Activated CD8-positive, alpha-beta memory T cell treated with anti-CD3 and anti-CD28 coated beads for 48 hours (primary cell): ENCODE measurements at places on chromosomes 4 and X.

DNA sequence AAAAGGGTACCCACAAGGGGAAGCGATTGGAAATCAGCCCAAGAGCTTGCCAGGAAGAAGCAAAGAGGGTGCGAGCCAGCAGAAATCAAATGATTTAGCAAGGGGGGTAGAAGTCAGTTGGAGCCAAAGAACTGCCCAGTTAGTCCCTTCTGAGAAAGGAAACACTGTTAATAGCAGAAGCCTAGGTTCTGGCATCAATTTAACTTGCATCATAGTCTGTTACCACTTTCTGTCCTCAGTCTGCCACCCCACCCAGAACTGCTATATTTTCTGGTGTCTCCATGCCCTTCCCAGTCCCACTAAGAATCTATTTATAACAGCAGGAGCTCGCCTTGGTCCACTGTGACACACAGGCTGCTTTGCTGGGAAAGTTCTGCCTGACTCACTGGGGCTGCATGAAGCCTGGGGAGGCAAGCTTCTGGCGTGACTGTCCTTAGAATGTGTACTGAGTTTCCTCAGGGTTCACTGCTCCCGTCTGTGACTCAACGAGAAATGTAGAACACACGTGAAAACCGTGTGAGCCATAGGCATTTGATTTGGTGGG lies 157.8 kb upstream of the TTC29 start:
- DNase-seq, result no peak

- no peak for DNase-seq
Observed at GRCh38 chr4:6017800-6018199, 431 bp downstream of the C4orf50 start.

- no peak for DNase-seq
Observed at GRCh38 chrX:104697294-104697693, 131.3 kb downstream of the IL1RAPL2 start.

DNA sequence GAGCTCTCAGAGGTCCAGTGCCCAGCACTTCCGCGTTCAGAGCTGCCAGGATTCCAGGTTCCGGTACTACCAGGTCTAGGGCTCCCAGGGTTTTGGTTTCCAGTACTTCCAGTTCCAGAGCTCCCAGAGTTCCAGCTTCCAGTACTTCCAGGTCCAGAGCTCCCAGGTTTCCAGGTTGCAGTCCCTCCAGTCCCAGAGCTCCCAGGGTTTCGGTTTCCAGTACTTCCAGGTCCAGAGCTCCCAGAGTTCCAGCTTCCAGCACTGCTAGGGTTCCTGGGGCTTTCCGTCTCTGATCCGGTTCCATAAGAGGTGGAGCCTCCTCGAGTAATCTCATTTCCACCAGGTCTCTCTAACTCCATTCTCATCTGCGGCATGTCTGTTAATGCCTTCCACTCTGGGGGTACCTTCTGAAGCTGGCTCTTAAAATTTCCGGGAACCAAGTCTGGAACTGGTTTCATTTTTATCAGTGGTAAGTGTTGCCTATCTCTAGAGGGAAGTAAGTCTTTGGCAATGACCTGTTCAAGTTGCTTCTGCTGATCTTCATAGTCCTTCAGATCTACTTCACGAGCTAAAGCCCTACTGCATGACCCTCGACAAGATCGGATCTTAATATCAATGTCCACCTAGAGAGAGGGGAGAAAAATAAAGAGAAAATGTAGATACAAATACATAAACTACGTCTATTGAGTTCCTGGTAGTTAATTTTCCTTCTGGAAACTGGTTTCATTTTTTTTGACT lies 4.1 kb downstream of the FGA start:
- DNase-seq, result no peak

- no peak for DNase-seq
Observed at GRCh38 chr4:61356696-61357095, 156.6 kb downstream of the ADGRL3 start.

- no peak for DNase-seq
Observed at GRCh38 chr4:7126981-7127380, 59.1 kb upstream of the GRPEL1 start.

DNA sequence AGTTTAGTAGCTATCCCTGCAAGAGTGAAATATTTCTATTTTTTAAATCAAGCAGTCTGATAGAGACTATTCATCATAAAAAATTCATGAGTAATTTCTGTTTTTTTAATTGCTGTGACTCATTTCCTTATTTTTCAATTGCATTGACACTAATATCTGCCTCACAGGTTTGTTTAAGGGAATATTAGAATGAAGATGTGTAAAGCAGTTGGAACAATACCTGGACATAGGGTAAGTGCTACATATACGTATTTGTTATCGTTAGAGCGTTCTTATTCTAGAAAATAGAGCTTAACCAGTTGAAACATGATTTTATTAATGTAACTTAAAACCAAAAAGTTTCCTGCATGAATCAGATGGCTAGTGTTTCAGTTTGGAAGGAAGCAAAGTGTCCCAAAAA lies 2211.3 kb downstream of the PCDH7 start:
- DNase-seq, result no peak
